ENCODE measurements at places on chromosomes 2 and 18. TPM values are rescaled to one million over a fixed set of nuclear protein-coding genes. Genes with fewer than 3 reads are reported as not detected.

LYPD1 gene
- total RNA-seq, result 0.28 TPM

MOGAT1 gene
- not detected for total RNA-seq

UPP2 gene
- not detected for total RNA-seq

PSMA8 gene
- not detected for total RNA-seq

DNA sequence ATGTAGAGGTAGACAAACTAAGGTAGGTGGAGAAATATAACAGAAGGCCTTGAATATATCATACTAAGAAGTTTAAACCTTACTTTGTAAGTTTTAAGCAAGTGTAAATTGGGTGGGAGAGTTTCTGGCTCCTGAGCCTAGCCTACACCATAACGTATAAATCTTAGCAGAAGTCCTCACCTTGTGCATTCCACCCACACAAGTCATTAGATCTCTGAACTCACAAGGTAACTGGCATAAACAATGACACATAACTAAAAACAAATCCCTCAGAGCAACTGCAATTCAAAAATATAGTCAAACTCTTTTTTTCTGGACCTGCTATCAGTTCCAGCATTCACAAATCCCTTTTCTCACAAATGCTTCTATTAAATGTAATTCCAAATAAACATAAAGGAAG lies 9.4 kb downstream of the REV1 start:
- H3K27ac ChIP-seq, result no peak overlapping the region
- H3K36me3 ChIP-seq, result no peaks in the 10 kb centered on the region
- DNase-seq, result no peak
- H3K4me1 ChIP-seq, result peaks cover 13% of the 10 kb centered on the region
- H3K4me3 ChIP-seq, result no peak overlapping the region

- H3K27me3 ChIP-seq, result no peaks in the 10 kb centered on the region
- H3K4me3 ChIP-seq, result no peak overlapping the region
- no peak overlapping the region for H3K27ac ChIP-seq
- H3K36me3 ChIP-seq, result no peaks in the 10 kb centered on the region
- no peak for DNase-seq
- H3K4me1 ChIP-seq, result no peaks in the 10 kb centered on the region
Observed at GRCh38 chr2:132999421-132999820, 329.4 kb upstream of the LYPD1 start.

- peaks cover 2% of the 10 kb centered on the region for H3K36me3 ChIP-seq
- H3K27me3 ChIP-seq, result no peaks in the 10 kb centered on the region
- H3K4me1 ChIP-seq, result peaks cover 4% of the 10 kb centered on the region
- DNase-seq, result no peak
- no peak overlapping the region for H3K27ac ChIP-seq
Observed at GRCh38 chr2:73020306-73020656, 51.2 kb downstream of the SFXN5 start.

DNA sequence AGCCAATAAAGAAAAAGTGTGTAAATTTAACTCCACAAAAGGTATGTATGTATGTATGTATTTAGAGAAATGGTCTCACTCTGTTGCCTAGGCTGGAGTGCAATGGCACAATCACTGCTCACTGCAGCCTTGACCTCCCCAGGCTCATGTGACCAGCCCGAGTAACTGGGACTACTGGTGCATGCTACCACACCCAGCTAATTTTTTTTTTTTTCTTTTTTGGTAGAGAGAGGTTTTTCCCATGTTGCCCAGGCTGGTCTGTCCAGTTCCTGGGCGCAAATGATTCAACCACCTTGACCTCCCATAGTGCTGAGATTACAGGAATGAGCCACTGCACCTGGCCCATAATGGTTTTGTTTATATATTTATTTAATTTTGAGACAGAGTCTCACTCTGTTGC lies 67.1 kb downstream of the CERKL start:
- H3K27ac ChIP-seq, result no peak overlapping the region
- H3K4me1 ChIP-seq, result no peaks in the 10 kb centered on the region
- DNase-seq, result no peak
- H3K4me3 ChIP-seq, result no peak overlapping the region
- H3K36me3 ChIP-seq, result no peaks in the 10 kb centered on the region

- no peaks in the 10 kb centered on the region for H3K36me3 ChIP-seq
- H3K27ac ChIP-seq, result no peak overlapping the region
- no peaks in the 10 kb centered on the region for H3K4me1 ChIP-seq
- H3K27me3 ChIP-seq, result no peaks in the 10 kb centered on the region
- DNase-seq, result no peak
- no peak overlapping the region for H3K4me3 ChIP-seq
Observed at GRCh38 chr2:98281607-98282006, 64.6 kb upstream of the CNGA3 start.

DNA sequence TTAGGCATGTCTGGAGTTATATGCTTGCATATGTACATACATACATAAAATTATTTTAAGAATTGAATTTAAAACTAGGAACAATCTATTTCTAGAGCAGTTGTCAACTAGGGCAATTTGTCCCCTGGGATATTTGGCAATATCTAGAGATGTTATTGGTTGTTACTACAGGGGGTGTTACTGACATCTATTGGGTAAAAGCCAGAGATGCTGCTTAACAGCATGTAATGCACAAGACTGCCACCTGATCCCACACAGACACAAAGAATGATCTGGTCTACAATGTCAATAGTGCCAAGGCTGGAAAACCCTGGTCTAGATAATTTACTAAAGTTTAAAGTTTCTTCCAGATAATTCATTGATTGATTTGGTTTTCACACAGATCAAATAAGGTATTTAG lies 185.3 kb downstream of the NYAP2 start:
- H3K36me3 ChIP-seq, result no peaks in the 10 kb centered on the region
- no peaks in the 10 kb centered on the region for H3K27me3 ChIP-seq
- H3K4me3 ChIP-seq, result no peak overlapping the region
- H3K4me1 ChIP-seq, result no peaks in the 10 kb centered on the region

DNA sequence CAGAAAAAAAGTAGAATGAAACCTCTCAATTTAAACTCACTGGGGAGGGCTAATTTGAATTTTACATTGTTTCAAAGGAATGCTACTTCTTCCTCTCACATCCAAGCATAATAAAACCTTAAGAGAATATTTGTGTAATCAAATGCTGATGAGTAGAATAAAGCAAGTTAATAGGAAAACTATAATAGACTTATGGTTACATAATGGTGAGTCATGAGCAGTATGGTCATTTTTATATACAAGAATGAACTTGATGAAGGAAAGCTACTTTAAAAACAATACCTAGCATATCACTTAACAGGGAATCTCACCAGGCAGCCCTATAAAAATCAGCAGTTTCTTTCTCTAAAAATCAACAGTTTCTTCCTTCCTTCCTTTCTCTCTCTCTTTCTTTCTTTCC lies 80.3 kb downstream of the VSNL1 start:
- no peaks in the 10 kb centered on the region for H3K27me3 ChIP-seq
- no peaks in the 10 kb centered on the region for H3K4me1 ChIP-seq
- H3K27ac ChIP-seq, result no peak overlapping the region
- DNase-seq, result no peak
- H3K36me3 ChIP-seq, result no peaks in the 10 kb centered on the region

DNA sequence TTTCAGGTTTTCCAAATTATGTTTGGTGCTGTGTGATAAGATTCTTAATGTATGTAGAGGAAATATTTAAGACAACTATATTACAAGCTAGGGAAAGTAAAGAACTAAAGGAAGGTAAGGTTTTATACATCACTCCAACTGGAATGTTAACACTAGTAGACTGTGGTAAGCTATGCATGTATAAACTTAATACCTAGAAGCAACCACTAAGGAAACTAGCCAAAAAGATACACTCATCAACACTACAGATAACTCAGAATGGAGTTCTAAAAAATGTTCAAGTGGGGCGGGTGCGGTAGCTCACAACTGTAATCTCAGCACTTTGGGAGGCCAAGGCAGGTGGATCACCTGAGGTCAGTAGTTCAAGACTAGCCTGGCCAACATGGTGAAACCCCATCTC lies 37.8 kb upstream of the MALL start:
- no peak for DNase-seq
- H3K4me3 ChIP-seq, result no peak overlapping the region
- no peaks in the 10 kb centered on the region for H3K27me3 ChIP-seq
- no peak overlapping the region for H3K27ac ChIP-seq

GRCh38 chr2:212379103-212379502 lies 159.5 kb downstream of the ERBB4 start:
- H3K4me1 ChIP-seq, result peaks cover 1% of the 10 kb centered on the region
- DNase-seq, result no peak
- H3K4me3 ChIP-seq, result no peak overlapping the region
- H3K27ac ChIP-seq, result no peak overlapping the region
- no peaks in the 10 kb centered on the region for H3K36me3 ChIP-seq

DNA sequence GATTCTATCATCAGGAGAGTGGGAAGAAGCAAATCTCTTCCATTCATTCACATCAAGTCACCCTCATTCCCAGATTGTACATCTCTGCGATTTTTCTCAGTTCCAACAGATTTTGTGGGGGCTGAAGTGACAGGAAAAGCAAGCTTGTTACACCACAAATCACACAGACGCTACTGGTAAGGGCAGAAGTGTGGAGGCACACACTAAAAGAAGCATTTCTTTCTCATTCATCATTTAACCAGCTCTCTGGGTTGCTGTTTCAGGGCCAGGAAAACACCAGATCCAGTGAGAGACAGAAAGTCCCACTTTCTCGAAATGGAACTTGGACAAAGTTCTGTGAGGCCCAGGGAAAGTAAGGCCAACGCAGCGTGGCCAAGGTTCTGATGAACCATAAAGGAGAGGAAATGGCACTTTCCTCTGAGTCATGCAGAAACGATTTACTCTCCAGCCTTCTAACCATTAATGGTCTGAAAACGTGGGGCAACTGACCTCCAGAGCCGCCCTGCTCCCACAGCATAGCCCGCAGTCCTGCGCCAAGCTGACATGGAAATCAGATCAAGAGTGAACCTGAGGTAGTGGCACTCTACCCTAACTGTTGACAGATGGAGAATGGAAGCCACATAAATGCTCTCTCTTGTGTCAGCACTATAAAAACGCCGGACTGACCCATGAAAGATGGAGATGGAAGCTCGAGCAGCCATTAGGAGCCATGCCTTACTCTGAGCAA lies 191.0 kb downstream of the C1D start:
- H3K4me3 ChIP-seq, result no peak overlapping the region
- no peaks in the 10 kb centered on the region for H3K27me3 ChIP-seq
- H3K27ac ChIP-seq, result no peak overlapping the region
- no peak for DNase-seq
- no peaks in the 10 kb centered on the region for H3K4me1 ChIP-seq

DNA sequence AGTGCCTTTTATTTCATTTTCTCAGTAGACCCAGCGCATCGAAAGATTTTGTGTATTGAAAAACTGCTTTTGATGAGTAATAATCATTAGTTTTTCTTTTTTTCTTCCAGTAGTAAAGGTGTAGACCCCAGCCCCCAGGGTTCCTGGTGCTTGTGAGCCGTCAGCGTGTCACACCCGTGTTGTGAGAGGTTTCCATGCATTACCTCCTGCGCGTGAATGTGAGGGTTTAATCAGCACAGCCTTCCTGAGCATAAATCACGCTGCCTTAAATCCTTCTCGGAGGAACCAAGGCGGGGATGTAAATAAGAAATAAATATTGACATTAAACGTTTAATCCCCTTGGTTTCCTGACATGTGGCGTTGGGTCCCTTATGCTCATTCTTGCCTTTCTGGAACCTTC lies 24.3 kb downstream of the TSHZ1 start:
- H3K27me3 ChIP-seq, result no peaks in the 10 kb centered on the region
- H3K36me3 ChIP-seq, result peaks cover 3% of the 10 kb centered on the region
- no peak for DNase-seq
- peaks cover 18% of the 10 kb centered on the region for H3K4me1 ChIP-seq

DNA sequence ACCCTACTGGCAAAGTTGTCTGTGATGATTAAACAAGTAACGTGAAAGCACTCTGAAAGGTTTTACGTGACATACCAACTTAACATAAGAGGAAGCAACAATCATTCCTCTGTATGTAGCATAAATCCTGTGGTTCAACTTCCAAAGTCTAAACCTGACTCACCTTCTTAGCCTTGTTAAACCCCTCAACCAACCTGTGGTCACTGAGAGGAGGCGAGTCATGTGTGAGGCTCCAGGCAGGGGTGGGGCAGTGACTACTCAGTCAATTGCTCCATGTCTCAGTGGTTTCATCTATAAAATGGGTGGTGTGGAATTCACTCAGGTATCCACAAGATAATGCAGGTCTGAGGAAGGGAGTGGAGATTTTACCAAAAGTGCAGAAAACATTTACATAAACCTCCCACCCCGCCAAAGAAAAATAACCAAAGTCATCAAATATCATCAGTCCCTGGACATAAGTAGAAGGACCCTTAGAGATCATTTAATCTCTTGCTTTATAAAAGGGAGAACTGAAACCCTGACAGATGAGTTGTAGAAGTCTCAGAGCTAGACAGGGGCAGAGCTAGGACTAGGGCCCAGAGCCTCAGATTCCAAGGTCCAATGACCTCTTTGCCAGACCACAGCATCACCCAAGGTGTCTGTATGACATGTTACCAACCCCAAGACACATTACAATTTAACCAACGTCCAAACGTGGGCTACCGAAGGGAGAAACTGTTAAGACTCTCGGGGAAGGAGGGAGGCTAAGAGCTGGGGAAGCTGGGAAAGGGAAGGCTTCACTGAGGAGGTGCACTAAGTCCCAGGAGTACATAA lies 3.7 kb upstream of the PCBP1 start:
- peaks cover 6% of the 10 kb centered on the region for H3K4me1 ChIP-seq
- no peak overlapping the region for H3K27ac ChIP-seq
- no peak for DNase-seq
- no peak overlapping the region for H3K4me3 ChIP-seq

- DNase-seq, result no peak
- H3K27me3 ChIP-seq, result no peaks in the 10 kb centered on the region
- no peak overlapping the region for H3K27ac ChIP-seq
- peaks cover 4% of the 10 kb centered on the region for H3K4me1 ChIP-seq
Observed at GRCh38 chr2:226095058-226095457, 695.5 kb downstream of the NYAP2 start.
